NCI-H774 (cell line): ENCODE measurements at places on chromosomes 5 and 9.
A peak's percentile ranks its signal among the peaks of the same experiment; 100 is the strongest.

DNA sequence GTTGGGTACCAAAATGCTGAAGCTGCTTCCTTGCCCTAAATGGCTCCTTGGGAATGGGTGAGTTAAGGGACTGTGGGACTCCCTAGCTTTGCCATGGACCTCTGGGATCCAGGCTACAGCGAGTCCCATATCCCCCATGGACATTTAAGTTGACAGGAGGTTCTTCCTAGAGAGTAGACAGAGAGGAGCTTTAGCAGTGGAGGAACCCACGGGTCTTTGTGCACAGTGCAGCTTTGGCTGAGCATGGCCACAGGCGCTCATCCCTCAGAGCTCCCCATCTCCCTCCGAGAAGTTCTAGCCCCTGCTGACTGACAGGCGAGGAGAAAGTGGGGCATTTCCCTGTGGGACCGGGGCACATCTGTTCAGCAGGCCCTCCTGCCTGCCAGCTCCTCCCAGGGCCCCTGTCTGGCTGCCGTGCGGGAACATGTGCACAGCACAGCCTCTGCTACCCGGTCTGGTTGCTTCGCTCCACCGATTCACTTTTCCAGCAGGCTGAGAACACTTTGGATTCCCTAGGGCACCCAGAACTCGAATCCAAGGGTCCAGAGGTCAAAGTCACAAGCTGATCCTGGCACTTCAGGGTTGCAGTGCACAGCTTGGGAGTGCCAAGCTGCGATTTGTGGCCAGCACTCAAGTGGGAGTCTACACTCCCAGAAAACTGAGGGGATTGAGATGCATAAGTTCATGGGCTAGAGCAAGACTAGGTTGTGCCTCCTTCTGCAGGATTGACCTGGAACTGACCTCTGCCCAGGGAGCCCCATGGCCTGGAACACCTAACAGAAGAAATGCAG lies 40.6 kb upstream of the DMRTA1 start:
- DNase-seq = no peak

- DNase-seq = no peak
Observed at GRCh38 chr9:4850603-4851310, 58.0 kb downstream of the RCL1 start.

DNA sequence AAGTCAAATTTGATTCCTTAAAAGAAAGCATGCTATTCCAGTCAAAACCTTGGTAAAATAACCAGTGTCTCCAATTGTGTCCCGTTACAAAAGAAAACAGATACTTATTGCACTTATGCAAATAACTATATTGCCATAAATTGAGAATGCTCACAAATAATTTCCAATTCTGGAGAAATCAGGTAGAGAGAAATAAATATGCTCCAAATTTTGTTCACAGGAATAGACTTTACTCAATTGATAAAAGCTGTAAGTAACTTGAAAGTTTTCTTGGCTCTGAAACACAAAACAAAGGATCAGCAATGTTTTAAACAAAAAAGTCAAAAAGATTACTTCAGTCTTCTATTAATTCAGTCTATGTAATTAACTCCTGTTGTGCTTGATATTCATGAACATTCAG lies 7.8 kb upstream of the DTWD2 start:
- DNase-seq = no peak

DNA sequence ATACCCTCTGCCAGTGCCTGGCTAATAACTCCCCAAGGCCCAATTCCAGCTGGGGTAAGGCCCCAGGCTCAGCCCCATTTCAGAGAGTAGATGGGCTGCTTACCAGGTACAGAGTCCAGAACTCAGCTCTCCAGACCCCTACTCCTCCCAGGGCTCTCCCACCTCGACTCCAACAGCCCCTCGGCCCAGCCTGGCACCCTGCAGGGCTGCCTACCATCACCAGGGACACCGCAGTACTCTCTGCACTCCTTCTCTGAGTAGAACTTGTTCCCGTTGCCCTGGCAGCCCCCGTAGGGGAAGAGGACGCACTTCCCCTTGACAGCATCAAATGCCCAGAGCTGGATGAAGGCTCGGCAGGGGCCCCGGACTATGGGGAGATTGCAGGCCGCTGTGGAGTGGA lies 17.4 kb downstream of the AMBP start:
- no peak for DNase-seq

- no peak for DNase-seq
Observed at GRCh38 chr5:61286446-61287132, 45.5 kb upstream of the ZSWIM6 start.

DNA sequence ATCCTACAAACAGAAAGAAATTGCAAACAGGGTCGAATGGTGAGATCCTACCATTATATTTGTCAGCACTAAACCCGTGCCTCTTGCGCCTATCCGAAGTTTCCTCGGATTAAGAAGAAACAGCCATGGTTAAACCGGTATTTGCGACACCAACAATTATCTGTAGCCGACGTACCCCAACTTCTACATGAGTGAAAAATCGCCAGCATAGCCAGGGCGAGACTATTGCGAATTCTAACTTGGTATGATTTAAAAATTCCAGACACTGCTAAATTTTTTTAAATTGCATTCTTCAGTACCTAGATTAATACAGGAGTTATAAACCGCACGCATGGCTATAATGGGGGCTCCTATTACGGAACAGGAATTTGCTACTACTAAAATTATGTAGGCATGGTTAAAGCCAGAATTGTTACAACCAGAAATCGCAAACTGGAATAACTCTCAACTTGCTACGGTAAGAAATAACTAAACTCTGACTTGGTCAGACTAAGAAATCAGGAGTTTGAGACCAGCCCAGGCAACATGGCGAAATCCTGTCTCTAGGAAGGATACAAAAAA lies 25.3 kb upstream of the ANXA2R start:
- no peak for DNase-seq

GRCh38 chr5:120055858-120056257 lies 408.2 kb upstream of the PRR16 start:
- DNase-seq = no peak

DNA sequence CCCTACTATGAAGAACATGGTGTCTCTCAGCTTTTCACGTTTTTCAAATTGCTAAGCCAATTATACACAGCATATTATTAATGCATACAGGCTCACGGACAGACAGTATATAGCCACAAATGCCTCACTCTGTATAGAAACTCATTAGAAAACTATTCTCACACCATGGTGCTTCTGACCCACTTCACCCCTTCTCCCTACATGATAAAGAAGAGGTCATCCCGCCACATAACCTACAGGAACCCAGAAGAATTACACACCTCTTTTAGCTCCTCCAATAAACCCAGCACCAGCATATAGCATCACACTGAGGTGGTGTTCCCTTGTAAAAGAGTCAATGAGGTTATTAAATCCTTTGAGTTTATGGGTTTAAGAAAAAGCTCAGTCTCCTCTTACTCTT lies 5.6 kb downstream of the TLE1 start:
- DNase-seq = no peak

DNA sequence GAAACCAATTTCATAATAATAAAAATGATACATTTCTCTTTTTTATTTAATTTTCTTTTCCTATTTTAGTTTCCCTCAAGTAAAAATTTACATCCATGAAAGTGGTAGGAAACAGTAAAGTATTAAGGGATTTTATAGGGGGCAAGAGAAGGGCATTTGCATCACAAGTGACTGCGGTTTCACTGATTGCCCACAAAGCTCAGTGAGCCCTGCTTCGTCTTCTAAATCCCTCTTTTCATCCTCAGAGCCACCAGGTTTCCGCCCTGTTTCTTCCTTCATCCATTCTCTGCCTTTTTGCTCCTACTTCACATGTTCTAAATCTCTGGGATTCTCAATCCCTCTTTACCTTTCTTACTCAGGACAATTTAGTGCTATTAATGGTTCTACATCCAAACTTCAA lies 491.4 kb downstream of the LRRC70 start:
- no peak for DNase-seq

GRCh38 chr5:32022638-32023037 lies 151.5 kb downstream of the GOLPH3 start:
- DNase-seq = no peak

GRCh38 chr5:125310749-125311148 lies 564.3 kb upstream of the ZNF608 start:
- no peak for DNase-seq

DNA sequence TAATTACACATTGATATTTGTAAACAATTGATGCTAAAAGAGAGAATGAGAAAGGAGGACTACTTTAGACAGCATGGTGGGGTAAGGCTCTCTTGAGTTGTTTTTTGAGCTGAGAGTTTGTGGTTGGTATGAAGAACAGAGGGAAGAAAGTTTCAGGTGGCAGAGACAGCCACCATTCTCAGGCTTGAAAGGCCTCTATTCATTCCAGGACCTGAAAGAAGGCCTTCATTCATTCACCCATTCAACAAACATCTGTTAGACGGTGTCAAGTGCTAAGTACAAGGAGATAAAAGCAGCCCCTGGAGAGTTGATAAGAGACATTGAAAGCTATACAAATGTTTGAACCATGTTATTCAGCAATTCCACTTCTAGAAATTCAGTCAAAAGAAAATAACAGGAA lies 21.7 kb upstream of the ADAM19 start:
- DNase-seq = no peak

DNA sequence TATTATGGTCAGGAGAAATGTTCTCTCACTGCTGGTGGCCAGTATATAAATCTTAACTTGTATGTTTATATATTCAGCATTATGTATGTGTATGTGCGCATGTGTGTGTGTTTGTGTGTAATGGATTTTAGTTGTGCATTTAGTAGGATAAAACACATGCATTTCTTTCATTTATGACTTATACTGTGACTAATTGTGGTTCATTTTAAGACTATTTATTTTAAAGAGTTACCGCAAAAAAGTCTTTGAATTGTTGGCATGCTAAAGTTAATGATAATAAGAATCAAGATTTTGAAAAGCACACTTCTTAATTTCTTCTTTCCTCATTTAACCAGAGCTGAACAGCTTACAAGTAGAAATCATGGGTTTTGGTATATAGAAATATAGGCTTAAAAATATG lies 60.9 kb downstream of the RAI14 start:
- DNase-seq = no peak

DNA sequence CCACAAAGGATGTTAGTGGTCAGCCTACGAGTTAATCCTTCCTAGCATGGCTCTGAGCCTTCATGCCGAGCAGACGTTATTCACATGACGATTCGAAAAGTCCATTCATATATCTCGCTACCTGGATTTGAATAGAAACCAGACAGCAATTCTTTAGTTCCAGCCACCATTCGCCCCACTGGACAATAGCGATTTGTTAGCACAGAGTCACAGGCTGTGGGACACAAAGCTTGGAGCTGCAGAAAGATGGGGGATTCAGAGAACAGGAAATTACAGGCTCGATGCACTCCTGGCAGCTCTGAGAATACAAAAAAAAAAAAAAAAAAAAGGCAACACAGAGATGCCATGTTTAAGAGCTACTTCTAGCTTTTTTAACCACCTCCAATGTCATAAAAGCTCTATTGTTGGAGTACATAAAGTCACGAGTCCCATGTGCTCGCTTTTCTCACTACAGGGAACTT lies 110.7 kb downstream of the NR6A1 start:
- DNase-seq = peak; percentile 55

DNA sequence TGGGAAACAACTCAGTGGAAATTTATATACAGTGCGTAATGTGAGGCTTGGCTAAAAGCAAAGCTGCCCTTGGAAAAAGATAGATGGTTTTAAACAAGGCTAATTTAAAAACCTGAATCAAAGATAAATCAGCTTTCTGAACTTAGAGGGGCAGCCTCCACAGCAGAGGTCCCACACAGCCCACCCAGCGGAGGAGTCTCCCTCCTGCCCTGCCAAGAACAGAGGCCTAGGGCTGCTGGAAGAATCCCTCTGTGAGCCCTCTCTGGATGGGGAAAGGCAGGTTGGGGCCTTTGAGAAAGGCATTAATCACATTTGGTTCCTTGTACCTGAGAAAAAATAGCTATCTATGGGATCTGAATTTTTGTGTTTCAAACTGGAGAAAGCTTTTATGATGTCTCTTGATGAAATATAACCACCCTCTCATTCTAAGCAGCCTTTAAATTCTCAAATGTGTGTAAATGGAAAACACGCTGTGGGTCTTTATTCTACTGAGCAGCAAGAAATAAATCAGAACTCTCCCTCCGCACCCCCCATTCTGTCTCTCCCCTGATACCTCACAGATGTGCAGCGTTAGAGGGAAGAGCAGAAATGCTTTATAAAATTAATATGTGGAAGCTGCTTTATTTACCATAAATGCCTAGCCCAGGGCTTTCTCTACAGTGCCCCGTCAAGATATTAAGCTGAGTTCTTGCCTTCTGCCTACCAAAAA lies 329.2 kb downstream of the EFNA5 start:
- no peak for DNase-seq

GRCh38 chr5:128397876-128398275 lies 140.2 kb downstream of the FBN2 start:
- no peak for DNase-seq

GRCh38 chr9:77587851-77588250 lies 60.3 kb downstream of the GNA14 start:
- DNase-seq = no peak

DNA sequence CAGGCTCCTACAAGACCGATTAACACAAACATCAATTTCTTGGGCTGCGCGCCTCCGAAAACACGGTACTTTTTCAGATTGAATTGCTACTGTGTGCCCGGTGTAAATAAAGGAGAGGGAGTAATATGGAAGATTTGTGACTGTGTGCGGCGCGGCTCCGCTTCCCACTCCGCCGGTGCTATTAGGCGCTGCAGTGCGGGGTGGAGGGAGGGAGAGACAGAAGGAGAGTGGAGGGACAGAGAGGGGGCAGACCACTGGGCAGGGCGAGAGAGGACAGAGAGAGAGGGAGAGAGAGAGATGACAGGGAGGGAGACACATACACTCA lies 24.7 kb upstream of the RNU6ATAC start:
- DNase-seq = no peak

DNA sequence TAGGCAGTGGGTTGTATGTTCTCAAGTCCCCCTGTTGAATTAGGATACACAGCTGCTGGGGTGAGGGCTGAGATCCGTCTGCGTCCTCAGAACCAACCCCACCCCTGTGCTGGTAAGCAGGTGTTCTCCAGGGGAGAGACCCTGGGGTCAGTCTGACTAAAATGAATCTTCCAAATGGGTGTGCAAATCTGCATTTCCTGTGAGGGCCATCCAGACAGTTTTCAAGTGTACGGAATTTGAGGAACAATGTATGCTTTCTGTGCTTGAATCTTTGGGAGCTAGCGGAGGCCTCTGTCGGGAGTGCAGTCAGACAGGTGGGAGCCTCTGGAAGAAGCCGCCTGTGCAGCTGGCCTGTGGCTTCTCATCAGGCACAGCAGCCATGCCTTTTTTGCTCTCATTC lies 122.9 kb downstream of the MACROH2A1 start:
- no peak for DNase-seq

- no peak for DNase-seq
Observed at GRCh38 chr5:50675385-50675784, 8.9 kb downstream of the PARP8 start.

DNA sequence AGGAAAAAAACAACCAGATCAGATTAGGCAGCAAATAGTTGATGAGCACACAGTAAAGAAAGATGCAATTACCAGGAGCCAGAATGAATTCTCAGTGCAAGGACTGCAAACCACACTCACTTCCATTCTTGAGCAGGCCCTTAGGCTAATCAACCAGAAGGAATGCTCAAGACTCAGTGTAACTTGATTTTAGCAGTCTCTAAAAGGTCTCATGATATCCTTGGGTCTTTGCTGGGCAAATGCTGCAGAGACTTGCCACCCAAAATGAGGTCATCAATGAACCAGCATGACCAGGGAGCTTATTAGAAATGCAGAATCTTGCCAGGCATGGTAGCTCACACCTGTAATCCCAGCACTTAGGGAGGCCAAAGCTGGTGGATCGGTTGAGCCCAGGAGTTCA lies 20.1 kb upstream of the TMEM245 start:
- no peak for DNase-seq

- no peak for DNase-seq
Observed at GRCh38 chr9:69466151-69466550, 141.1 kb downstream of the ENTREP1 start.
